ENCODE measurements at places on chromosomes 7 and 10.
A peak's percentile ranks its signal among the peaks of the same experiment; 100 is the strongest.

DNA sequence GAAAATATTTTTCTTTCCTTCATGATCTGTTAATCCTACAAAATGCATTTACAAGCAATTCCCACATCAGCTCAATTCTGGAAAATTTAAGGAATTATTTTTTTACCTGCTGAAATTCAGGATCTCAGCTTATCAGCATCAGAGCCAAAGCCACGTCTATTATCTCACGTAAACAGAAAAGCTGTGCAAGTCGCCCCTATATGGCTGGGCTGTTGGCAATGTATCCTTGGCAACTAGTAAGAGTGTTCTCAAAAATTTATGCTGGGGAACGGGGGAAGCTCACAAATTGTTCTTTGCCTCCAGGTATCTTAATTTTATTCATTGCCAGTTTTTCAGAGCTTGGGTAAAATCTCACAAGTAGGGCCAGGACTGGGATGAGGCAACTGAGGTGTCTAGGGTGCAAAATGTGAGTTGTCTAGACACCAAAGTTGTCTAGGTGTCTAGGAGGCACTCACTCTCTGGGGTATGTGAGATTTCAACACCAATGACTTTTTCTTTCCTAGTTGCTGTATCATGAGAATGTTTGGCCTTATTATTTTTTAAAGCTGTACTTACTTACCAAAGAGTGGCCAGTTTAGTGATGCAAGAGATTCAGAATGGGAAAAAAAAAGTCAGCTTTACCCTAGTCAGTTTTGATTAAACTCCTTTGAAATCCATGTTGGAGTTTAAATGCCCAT is 5.1 kb downstream of the GSTO2 start:
- no peak for DNase-seq

GRCh38 chr7:29547421-29547820 is 16.2 kb upstream of the PRR15 start:
- DNase-seq, result no peak

DNA sequence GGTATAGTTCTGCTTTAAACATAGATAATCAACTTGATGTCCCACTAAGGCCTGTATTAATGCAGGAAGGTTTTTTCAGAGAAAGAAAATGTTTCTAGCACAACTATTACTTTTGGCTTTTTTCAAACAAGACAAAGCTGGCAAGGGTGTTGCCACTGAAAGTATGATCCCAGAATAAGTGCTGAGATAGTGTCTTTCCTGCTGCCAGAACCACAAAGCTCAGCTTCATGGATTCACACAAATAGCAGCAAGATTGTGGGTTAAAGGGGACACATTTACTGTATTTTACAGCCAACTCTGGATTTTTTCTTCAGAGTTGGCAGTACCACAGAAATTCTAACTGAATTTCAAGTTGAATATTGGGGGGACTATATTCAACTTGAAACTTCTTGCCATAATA is 4.3 kb downstream of the NCOA4 start:
- DNase-seq, result no peak

DNA sequence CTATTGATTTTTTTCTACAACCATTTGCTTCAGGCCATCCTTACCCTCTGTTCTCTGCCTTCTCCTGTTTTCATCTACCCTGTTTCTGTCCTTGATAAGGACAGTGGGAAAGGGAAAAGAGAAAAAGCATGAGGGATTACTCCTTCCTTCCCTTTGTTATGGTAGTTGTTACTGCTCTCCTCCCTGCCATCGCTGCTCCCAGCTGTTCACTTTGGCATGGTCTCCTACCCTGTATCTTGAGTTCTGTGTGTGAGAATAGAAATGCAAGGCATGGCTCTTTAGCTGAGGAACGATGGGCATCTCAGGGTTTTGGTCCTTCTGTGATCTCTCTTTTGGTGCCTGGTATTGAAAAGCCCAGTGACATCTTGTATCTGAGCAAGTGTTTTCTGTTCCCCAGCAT is 6.4 kb downstream of the CCSER2 start:
- DNase-seq, result no peak

GRCh38 chr7:105279688-105280007 is 109.1 kb downstream of the SRPK2 start:
- no peak for DNase-seq

DNA sequence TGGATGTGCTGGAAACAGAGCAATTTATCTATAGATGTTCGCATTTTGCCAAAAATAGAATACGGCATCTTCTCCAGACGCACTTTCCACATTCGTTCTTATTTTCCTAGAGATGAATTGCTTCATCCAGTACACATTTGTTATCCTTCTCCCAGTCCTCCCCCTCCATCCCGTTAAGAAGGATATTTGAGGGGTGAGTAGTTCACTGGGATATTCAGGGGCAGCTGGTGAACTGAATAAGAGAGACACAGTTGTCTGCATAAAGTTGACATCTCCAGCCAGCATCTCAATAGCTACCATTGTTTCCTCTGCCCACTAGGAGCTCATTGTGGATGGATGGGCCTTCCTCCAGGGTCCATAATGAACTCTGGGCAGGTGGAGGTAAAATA is 456.8 kb upstream of the NRP1 start:
- DNase-seq, result no peak

GRCh38 chr10:46006219-46006618 is 24.2 kb downstream of the NCOA4 start:
- no peak for DNase-seq

GRCh38 chr10:22022257-22023032 is 18.9 kb upstream of the DNAJC1 start:
- DNase-seq, result no peak

DNA sequence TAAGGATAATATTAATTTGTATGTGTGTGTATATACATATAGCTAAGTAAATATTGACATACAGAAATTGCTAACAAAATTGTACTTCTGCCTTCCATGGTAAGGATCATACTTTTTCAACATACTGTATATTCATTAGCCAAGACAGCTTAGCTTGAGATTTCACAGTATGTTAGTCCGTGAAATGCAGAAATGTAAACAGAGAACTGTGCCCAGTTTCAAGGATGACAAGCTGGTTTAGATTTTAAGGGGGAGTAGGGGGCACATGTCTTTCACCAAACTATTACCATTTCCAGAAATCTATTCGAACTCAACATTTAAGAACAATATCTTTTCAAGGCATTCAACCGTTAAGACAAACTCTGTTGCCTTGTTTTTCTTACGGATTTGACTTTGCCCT is 182.2 kb downstream of the SORCS1 start:
- DNase-seq, result no peak

DNA sequence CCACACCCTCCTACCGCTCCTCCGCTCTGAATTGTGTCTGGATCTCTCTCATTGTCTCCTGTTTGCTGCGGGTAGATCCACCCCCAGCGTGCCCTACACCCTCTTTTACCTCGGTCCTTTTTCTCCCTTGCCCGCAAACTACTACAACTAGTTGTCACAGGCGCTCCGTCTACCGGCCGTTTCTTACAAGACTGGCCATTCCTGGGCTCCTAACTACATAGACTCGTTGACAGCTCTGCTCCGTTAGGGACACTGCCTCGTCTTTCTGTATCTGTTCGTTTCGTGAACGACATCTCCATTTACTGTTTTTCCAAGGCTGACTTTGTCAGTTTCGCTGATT is 786 bp downstream of the TAF3 start:
- no peak for DNase-seq

- DNase-seq, result no peak
Measured at GRCh38 chr7:1675673-1676549, 5.8 kb downstream of the ELFN1 start.

DNA sequence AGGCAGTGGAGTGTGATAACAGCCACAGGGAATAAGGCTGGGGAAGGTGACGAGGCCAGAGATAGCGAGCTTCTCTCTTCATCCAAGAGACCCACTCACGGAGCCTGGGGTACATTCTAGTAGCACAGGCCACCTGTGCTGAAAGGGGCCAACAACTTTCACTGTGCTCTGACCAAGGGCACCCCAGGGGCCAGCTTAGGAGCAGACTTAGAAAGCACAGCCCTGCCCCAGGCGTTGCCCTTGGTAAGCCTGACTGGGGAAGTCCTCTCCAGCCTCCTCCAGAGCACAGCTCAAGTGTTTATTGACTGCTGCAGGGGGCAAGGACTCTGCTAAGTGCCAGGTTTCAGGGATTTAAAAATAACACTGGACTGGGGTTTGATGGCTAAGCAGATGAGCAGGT is 44.7 kb downstream of the EBF3 start:
- DNase-seq, result no peak

GRCh38 chr7:93315896-93316295 is 83.7 kb downstream of the VPS50 start:
- no peak for DNase-seq

DNA sequence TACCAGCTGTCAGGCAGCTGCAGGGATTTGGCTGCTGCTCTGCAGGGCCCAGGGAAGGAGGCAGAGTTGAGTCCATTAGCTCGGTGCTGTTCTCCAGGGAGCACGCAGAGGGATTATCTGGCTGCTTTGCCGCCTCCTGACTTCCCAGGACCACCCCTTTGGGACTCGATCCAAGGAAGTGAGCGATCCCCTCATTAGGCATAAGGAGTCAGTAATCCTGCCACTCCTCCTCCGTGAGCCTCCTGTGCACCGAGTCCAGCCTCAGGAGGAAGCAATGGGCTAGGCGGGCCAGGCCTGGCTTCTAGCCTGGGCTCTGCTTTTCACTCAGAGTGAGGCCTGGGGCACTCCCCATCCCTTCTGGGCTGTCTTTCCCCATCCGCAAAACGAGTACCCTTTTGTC is 417.9 kb downstream of the RPS24 start:
- DNase-seq, result no peak

DNA sequence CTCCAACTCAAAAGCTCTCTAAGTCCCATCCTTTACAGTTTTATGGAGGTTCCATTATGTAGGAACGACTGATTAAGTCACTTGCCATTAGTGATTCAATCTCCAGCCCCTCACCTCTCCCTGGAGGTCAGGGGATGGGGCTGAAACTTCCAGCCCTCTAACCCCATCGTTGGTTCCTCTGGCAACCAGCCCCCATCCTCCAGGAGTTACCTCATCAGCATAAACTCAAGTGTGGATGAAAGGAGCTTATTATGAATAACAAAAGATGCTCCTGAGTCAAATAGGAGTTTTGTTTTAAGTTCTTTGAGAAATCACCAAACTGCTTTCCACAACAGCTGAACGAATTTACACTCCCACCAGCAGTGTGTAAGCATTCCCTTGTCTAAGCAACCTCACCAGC is 494.3 kb upstream of the AUTS2 start:
- DNase-seq, result no peak

DNA sequence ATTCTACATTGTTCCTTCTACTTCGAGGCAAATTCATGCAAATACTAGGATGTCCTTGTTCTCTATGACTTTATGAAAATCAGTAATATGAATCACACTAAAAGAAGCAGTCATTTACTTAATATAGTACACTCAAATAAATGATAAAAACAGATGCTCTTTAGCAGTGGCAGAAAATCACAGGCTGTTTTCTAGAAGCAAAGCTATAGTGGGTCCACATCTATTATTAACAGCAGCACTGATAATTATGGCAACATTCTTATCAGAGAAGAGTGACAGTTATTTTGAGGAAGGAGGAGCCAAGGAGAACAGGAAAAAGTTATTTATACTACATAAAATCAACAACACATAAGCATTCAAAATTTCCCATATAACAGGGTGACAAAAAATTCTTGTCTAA is 16.5 kb downstream of the KIF5B start:
- no peak for DNase-seq

- DNase-seq, result no peak
Measured at GRCh38 chr10:129741978-129742741, 221.9 kb downstream of the EBF3 start.

DNA sequence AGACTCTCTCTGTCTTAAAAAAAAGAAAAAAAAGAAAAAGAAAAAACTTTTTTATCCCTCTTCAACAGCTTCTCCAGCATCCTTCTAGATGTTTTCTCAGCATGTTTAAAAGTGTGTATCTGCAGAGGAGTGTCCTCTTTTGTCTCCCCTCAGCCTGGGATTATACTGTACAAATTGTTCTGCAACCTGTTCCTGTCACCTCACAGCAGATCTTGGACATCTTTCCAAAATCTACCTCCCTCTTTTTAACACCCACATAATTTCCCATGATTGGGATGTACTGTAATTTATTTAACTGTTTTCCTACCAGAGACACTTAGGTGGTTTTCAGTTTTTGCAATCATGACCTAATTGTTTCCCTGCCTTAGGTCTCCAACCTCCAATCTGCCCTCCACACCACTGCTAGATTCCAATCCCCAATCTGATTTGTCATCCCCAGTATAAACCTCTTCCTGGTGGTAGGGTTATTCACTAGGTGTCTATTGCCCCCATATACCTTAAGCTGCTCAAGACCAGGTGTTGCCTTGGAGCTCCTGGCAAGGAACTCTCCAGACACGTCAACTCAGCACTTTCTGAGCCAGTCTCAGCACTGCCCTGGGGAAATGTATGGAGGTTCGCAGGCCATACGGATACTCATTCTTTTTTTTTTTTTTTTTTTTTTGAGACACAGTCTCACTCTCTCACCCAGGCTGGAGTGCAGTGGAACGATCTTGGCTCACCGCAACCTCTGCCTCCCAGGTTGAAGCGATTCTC is 17.6 kb upstream of the DDIT4 start:
- no peak for DNase-seq

GRCh38 chr7:4739528-4739992 is 35.9 kb upstream of the AP5Z1 start:
- peak; percentile 33 for DNase-seq

DNA sequence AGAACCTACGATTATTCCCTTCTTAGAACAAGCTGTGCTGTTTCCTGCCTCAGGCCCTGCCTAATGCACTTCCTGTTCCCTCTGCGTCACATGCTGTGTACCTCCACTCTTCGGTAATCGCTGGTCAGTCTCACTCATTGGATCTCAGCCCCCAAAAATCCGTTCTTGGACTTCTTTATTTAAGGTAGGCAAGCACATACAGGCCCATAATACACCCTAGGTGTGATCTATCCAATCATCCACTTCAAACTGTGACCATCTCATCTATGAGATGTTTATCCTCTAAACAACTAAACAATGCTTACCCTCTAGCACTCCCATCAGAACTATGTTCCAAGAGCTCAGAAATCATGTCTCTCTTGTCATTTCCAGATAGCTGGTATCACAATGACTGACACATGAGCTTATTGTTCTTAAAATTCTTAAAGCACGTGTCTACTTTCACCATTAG is 83.9 kb downstream of the CADPS2 start:
- no peak for DNase-seq

- no peak for DNase-seq
Measured at GRCh38 chr10:72126184-72126871, 38.0 kb upstream of the SPOCK2 start.
